Activated T-helper 17 cell treated with anti-CD3 and anti-CD28 coated beads, Interleukin-2, amount 50 U/mL, for 72 hours (primary cell): ENCODE measurements at places on chromosomes 11 and 22. TPM values are rescaled to one million over a fixed set of nuclear protein-coding genes. Genes with fewer than 3 reads are reported as not detected.

Gene PIK3IP1
- 11.0 TPM for total RNA-seq

Gene PGA3
- not detected for total RNA-seq

Gene MN1
- total RNA-seq, result 0.13 TPM

Gene CD3E
- total RNA-seq, result 338 TPM

Gene C11orf52
- not detected for total RNA-seq

Gene RBMXL2
- not detected for total RNA-seq

Gene TMEM109
- total RNA-seq, result 42.8 TPM
